Right atrium auricular region (tissue), 2 donors: ENCODE measurements at places on chromosomes 1 and 21. TPM values are rescaled to one million over a fixed set of nuclear protein-coding genes. Genes with fewer than 3 reads are reported as not detected.

- no peaks in the 10 kb centered on the region for H3K27me3 ChIP-seq
- no peak for DNase-seq
- H3K4me3 ChIP-seq = no peak overlapping the region
- H3K4me1 ChIP-seq = no peaks in the 10 kb centered on the region
- no peaks in the 10 kb centered on the region for H3K36me3 ChIP-seq
These were observed 15.3 kb downstream of the AKR7A3 start for GRCh38 chr1:19273106-19273843.

DNA sequence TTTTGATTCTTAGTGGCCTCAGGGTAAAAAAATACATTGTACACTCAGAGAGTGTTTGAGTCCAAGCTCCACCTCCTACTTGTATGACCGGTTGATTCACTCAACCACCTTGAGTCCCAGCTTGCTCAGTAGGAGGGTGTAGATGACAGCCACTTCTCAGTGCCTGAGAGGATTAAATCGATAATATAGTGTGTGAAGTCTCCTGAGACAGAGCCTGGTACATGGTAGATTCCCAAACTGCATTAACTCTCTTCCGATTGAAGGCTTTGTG is 38.4 kb downstream of the NCMAP start:
- H3K4me1 ChIP-seq = no peaks in the 10 kb centered on the region
- no peaks in the 10 kb centered on the region for H3K27me3 ChIP-seq
- H3K36me3 ChIP-seq = no peaks in the 10 kb centered on the region
- no peak overlapping the region for H3K27ac ChIP-seq
- H3K4me3 ChIP-seq = no peak overlapping the region

DNA sequence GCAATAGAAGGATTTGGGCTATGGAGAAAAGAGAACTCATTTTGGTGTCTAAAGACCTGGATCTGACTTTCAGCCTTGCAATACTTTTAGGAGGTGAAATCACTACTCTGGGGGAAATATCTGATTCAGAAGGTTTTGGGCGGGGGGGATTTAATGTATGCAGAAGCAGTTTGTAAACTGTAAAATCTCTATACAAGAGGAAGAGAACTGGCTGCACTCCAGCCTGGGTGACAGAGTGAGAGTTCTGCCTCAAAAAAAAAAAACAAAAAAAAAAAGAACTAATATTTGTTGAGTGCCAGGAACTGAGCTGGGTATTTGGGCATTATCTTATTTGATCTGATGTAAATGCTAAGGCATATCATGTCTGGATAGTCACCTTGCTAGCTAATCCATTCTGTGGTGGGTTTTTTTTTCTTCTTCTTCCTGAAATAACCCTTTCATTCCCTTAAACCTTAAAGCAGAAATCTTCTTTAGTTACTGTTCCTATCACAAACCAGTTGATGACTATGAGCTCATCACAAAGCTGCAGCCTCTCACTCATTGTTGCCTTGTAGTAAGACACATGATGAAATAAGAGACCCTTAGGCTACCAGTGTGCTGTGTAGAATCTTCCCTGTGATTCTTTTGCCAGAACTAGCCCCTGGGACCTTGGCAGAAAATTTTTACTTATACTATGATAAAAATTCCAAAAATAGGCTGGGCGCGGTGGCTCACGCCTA is 35.6 kb upstream of the SLC16A1 start:
- H3K27me3 ChIP-seq = no peaks in the 10 kb centered on the region
- H3K4me1 ChIP-seq = no peaks in the 10 kb centered on the region
- no peaks in the 10 kb centered on the region for H3K36me3 ChIP-seq
- DNase-seq = no peak
- H3K27ac ChIP-seq = no peak overlapping the region

- peak; percentile 66 for DNase-seq
- H3K27me3 ChIP-seq = no peaks in the 10 kb centered on the region
- H3K27ac ChIP-seq = peak overlapping the region; percentile 61
- H3K4me1 ChIP-seq = peaks cover 8% of the 10 kb centered on the region
- H3K36me3 ChIP-seq = no peaks in the 10 kb centered on the region
- H3K4me3 ChIP-seq = no peak overlapping the region
These were observed 35.1 kb upstream of the ERRFI1 start for GRCh38 chr1:8061210-8061609.

DNA sequence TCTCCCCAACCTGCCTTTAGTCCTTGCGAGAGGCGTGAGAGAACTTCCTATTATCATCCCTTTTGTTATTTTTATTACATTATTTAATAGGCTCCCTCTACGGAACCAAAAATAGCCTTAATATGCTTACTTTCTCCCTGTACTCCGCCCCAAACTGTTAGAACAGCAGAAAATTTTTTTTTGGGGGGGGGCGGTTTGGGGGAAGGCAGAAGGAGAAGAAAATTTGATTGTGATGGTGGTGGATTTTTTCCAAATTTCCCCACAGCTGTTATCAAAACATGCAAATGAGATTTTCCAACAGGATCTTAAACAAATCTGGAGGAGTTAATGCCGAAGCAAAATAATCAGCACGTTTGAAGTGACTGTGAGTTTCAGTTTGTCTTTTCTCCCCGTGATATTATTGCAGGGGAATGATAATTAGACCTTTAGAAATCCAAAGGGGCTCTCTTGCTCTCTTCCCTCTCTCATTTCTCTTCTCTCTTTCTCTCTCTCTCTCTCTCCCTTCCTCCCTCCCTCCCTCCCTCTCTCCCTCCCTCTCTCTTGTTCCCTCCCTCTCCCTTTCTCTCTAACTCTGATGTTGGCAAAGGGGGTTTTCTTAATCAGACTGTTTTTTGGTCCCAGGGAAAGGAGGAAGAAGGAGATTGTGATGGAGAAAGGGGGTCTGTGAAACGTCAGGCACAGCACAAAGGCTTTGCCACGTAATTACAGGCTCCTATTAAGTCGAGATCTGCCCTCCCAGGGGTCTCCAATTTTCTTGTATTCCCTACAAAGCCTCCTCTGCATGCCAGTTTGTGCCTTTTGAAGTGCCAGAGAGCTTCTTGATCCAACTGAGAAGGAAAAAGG is 1.1 kb upstream of the PRRX1 start:
- H3K36me3 ChIP-seq = no peaks in the 10 kb centered on the region
- H3K27ac ChIP-seq = peak overlapping the region; percentile 89
- peak overlapping the region; percentile 63 for H3K4me3 ChIP-seq
- DNase-seq = no peak
- H3K27me3 ChIP-seq = peaks cover 8% of the 10 kb centered on the region

Gene ZNF593OS
- not detected for total RNA-seq
